ENCODE measurements at places on chromosomes 6 and 20. TPM values are rescaled to one million over a fixed set of nuclear protein-coding genes. Genes with fewer than 3 reads are reported as not detected.
A peak's percentile ranks its signal among the peaks of the same experiment; 100 is the strongest.

DNA sequence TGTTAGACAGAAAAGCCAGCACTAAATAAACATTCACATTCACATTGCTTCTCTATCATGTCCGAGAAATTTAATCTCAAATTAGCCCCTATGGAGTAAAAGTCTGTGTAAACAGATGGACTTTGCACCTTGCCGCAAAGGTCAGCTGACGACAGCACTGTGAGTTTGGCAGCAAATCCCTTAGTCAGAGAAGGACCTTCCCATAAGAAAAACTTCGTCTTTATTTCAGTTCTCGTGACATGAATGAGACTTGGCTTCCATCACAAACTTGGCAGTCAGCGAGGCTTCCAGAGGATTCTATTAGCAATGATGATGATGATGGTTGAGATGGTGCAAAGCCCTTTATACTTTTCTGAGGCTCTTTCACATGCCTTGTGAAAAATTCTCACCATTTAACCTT is 133.7 kb upstream of the IFNGR1 start:
- no peak for DNase-seq
- no peak overlapping the region for H3K27ac ChIP-seq
- no peak overlapping the region for H3K4me3 ChIP-seq
- H3K27me3 ChIP-seq, result peaks cover 3% of the 10 kb centered on the region

DNA sequence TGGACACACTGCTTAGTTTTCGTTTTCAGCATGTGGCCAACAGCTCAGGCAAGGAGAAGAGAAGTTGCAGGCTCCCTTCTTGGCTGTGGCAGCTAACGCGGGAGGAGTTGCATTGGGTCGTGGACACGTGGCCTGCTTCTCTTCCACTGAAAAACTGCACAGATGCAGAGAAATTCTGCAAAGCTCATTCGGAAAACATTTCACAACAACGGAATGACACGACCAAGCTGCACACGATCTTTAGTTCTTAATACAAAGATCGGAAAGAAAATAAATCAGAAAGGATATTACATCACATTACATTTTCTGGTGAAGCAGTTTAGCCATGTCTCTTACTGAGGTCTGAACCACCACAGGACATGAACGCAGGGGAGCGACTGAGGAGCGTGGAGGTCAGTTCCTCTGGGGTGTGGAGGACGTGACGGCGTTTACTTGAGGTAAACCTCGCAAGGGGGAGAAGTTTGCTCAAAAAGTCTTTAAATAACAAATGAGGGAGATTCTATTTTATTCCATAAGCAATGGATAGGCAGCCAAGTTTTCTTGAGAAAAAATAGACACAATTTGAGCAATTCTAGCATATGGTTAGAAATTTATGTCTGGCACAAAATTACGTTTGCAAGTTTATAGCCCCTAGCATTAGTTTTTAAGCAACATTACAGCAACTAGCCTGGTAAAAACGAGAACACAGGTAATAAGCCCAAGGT is 178.3 kb downstream of the THBS2 start:
- H3K4me3 ChIP-seq, result peak overlapping the region; percentile 22
- H3K4me1 ChIP-seq, result peaks cover 5% of the 10 kb centered on the region
- no peaks in the 10 kb centered on the region for H3K36me3 ChIP-seq
- peaks cover 40% of the 10 kb centered on the region for H3K27me3 ChIP-seq

- no peak overlapping the region for H3K4me3 ChIP-seq
- H3K4me1 ChIP-seq, result peaks cover 72% of the 10 kb centered on the region
- no peak for DNase-seq
- no peaks in the 10 kb centered on the region for H3K36me3 ChIP-seq
- no peak overlapping the region for H3K27ac ChIP-seq
Measured at GRCh38 chr6:15312500-15312899, 66.6 kb downstream of the JARID2 start.

Gene CAP2
- 149 TPM for total RNA-seq

GRCh38 chr6:76381612-76382011 is 309.1 kb upstream of the IMPG1 start:
- H3K27ac ChIP-seq, result no peak overlapping the region
- no peaks in the 10 kb centered on the region for H3K4me1 ChIP-seq

Gene NOX3
- not detected for total RNA-seq

DNA sequence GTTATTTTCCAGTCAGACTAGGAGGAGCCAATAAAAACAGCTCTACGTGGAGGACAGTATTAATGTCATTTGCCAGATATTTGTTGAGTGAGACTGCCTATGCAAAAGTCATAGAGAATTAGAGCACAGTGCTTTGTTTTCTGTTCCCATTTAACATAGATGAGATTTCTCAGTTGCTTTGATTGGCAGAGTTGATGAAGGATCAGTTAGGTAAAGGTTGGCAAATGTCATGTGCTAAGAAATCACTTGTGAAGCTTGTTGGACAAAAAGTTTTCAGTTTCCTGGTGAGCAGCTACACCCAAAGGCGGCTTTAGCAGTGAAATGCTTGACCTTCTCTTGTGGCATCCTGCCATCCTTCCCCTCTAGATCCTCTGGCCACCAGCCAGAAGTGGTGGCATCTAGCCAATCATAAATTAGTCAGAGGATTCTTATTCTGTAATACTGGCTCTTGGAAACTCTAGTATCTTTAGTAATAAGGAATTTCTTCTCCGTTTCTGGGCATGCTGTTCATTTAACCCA is 37.0 kb downstream of the BCKDHB start:
- H3K27ac ChIP-seq, result peak overlapping the region; percentile 54
- H3K4me3 ChIP-seq, result peak overlapping the region; percentile 2
- no peaks in the 10 kb centered on the region for H3K27me3 ChIP-seq
- peak; percentile 37 for DNase-seq
- no peaks in the 10 kb centered on the region for H3K36me3 ChIP-seq

All from left ventricle myocardium inferior (tissue), 1 donor.